ENCODE measurements at places on chromosomes 3 and 15.

- DNase-seq, result peak; percentile 55
Observed at GRCh38 chr15:69755551-69756310, 303.1 kb downstream of the RPLP1 start.

GRCh38 chr15:78069052-78069414 is 8.5 kb downstream of the TBC1D2B start:
- DNase-seq, result no peak

- DNase-seq, result no peak
Observed at GRCh38 chr3:184234671-184235380, 5.4 kb downstream of the VWA5B2 start.

DNA sequence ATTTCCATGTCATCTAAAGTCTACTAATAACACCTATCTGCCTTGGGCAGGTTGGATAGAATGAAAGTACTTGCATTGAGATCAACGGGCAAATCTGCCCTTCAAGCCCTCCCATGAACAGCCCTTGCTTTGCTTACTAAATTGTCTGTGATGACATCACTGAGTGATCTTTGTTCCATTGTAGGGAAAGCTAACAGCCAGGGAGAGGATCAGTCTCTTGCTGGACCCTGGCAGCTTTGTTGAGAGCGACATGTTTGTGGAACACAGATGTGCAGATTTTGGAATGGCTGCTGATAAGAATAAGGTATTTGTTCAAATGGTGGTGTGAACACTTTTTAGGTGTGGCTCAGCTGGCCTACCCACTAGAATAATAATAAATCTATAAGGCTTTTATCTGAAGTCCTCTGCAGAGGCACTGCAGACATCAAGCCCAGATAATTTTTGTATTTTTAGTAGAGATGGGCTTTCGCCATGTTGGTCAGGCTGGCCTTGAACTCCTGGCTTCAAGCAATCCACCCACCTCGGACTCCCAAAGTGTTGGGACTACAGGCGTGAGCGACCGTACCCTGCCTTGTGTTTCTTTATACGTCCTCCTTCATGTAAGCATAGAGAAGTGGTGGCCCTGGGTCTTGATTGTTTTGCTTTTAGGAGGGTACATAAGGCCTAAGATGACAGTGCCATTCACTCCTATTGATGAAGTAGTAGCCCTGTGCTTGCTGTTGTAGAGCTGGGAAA is 5.7 kb downstream of the PCCB start:
- DNase-seq, result peak; percentile 92

DNA sequence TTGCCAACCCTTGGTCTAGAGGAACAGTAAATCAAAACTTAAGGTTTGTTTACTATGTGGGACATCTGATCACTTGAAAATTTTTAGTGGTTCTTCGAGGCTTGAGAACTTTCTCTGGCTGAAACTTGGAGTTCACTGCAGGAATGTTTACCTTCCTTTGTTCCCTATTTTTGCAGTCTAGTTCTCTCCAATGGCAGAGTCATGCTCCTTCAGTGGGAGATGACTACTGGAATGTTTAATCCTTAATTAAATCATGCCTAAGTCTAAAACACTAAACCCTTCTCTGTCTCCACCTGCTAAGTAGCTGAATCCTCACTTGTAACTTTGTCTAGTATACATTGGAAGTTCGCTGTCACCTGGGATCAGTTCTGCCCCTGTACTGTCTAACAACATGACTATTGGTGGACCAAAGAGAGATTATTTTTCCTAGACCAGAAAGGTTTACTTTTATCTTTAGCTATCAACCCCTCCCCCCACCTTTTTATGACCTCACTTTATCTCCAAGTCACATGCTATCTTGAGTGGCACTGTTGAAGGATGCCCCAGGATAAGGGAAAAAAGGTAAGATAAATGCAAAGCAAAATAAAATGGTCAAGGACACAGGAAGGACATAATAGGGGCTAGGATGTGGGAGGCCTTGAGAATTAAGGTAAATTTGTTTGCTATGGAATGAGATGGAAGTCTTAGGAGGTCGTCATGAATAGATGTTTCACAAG is 1.2 kb upstream of the ZNF609 start:
- DNase-seq, result peak; percentile 48

- no peak for DNase-seq
Observed at GRCh38 chr3:12613250-12613649, 50.7 kb downstream of the RAF1 start.

- DNase-seq, result no peak
Observed at GRCh38 chr15:50340416-50340815, 14.6 kb downstream of the GABPB1 start.

- DNase-seq, result no peak
Observed at GRCh38 chr15:66743703-66744536, 41.9 kb downstream of the SMAD6 start.

- DNase-seq, result no peak
Observed at GRCh38 chr3:172616031-172616461, 92.8 kb upstream of the TNFSF10 start.

DNA sequence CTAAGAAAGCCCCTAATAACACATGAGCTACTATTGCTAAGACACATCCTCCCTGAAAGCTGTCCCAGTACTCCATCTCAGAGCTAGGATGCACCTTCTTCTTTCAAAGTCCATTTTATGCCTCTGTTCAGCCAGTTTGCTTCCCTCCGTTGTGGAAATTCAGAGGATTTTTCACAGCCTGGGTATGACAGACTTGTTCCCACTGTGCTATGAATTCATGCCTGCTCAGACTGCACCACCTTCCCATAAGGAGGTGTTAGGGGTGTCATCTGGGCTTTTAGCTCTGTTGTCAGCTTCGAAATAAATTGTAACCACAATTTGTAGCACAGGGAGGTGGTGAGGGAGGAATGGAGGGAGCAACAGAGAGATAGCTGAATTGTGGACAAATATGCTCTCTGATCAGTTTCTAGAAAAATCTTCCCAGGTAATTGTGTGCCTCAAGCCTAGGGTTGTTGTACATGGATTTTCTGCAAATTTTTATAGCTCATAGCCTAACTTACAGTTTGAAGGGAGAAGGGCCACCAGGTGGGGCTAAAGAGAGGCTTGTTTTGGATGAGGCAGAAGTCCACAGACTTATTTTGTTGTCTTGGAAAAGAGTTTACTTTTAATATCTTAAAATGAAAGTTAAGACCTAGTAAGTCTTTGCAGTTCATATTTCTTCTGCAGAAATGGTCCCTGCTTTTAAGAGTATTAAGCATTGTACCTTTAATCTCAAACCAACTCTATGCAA is 462.0 kb downstream of the PDCD6IP start:
- peak; percentile 62 for DNase-seq

GRCh38 chr3:93923006-93923405 is 50.7 kb downstream of the PROS1 start:
- no peak for DNase-seq

GRCh38 chr3:181176601-181177000 is 187.1 kb upstream of the DNAJC19 start:
- peak; percentile 46 for DNase-seq

DNA sequence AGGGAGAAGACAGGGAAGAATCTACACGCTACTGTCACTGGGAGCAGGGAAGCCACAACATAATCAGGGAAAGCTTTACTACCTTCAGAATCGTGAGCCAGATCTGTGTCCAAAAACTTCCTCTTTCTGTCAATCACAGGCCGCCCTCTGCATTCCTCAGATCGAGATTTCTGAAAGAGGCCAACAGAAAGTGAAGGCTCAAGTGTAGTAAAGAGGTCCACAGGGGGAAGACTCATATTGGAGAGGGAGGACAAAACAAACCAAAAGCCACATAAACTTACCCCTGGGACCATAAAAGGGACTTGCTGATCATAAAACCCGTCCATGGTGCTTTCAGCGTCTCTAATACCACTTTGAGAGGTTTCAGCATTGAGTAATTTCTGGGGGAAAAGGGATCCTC is 3.3 kb downstream of the ETV5 start:
- DNase-seq, result no peak

GRCh38 chr3:127590282-127590592 is 296 bp downstream of the TPRA1 start:
- no peak for DNase-seq

DNA sequence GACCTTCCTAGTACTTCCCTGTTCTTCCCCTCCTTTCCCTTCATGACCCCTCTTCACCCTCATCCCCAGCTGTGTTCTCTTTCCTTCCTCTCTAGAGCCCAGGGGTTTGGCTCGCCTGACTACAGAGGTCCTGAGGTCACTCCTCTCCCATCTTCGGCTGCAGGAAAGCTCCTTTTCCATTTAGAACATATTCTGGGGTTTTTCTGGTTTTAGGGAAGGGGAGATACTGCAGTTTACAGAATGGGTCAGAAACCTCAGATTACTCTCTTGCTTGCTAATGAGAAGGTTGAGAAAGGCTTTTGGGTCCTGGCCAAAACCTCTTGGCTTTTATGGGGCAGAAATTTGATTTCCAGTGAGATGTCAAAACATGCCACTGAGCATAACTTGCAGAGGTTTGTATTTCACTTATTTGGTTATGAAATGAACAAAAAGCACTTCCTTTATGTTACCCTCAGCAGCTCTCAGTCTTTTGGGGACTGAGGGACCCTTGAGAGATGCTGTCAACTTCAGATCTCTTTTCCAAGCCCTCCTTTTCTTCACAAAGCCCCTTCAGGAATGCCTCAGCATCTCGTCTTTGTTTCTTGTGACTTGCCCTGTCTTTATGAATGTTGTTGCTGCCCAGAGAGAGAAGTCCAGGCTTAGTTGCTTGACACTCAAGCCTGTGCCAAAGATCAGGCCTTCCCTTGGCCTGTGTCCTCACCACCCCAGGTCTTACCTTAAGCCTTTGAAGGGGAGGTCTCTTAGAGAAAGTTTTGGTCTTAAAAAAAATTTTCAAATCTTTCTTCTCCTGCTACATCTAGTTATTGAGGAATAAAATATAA is 121.7 kb upstream of the TPM1 start:
- DNase-seq, result no peak

GRCh38 chr3:101913168-101913567 is 63.9 kb downstream of the NFKBIZ start:
- DNase-seq, result no peak

- peak; percentile 75 for DNase-seq
Observed at GRCh38 chr15:49045751-49046219, 461 bp downstream of the SECISBP2L start.

- DNase-seq, result no peak
Observed at GRCh38 chr3:32460031-32460749, 42.5 kb downstream of the CMTM6 start.

DNA sequence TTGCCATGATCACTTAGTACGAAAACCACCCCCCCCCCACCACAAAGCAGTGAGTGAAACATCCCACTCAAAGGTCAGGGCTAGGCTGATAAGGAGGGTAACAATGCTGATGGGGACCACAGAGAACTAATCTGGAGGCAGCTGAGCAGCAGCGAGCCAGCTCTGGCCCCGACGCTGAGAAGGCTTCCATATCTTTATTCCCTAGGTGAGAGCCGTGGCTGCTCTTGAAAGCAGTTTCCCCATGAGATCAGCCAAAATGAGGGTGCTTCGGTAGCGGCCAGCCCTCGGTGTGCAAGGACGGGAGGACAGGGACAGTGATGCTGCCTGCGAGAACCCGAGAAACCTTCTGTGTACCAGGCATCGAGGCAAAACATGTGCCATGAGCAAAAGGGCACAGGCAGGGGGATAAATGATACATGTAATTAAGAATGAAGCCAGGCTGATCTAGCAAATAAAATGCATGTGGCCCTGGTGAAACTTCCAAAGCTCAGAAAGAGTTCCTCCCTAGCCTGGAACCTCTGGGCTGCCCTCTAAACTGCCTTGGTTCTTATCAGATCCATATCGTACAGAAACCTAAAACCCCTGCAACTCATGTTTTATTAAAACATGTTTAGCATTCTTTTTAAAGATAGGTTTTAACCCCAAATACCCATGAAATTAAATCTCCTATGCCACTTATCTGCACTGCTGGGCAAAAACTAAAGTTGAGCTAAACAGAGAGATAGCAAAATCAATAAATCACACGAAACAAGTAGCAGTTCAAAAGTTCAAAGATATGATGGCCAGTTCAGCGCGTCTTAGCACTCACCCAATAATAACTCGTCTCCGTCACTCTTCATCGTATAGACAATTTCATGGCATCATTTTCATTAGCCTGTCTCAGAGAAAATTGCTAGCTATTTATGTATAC is 337.3 kb downstream of the FOXP1 start:
- peak; percentile 71 for DNase-seq

- no peak for DNase-seq
Observed at GRCh38 chr3:13405614-13406013, 14.5 kb downstream of the NUP210 start.

- no peak for DNase-seq
Observed at GRCh38 chr15:82648257-82649103, 1.3 kb upstream of the CPEB1 start.

GRCh38 chr3:129001101-129001805 is at the start of gene EFCC1:
TSS of gene EFCC1 (plus strand) at chr3:129001304. CDS start at chr3:129001629, 325 bp downstream.
- peak; percentile 66 for DNase-seq

DNA sequence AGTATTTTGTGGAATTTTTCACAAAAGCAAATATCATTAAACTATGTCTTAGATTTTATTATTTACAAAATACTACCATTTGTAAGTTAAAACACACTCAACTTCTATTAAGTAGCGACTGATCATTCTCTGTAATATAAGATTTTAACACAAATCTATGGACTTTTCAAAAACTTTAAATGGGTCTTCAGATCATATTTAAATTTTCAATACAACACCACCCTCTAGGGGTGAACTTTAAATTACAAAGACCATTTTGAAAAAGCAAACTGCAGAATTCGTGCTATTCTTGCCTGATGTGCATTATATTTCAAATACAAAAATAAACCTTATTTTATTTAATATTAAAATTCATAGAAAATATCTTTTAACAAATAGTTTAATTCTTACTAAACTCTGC is 8.2 kb upstream of the VGLL4 start:
- DNase-seq, result peak; percentile 26

DNA sequence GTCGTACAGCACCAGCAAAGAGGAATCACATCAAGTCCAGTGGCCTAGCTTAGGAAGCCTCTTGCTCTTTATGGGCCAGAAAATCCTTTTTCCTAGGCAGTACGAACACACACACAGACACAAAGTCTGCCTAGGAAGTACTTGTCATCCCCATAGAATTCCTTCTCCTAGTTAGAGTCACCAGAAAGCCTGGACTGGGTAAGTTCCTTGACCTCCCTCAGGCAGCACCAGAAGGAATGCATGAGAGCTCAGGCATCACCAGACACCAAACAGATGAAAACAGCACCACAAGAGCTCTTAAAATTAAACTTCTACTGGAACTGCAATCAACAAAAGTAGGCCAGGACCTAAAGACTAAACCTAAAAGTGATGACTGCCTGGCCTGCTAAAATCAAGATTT is 192.9 kb upstream of the CCDC54 start:
- no peak for DNase-seq

- DNase-seq, result no peak
Observed at GRCh38 chr3:41320953-41321641, 121.8 kb downstream of the CTNNB1 start.

DNA sequence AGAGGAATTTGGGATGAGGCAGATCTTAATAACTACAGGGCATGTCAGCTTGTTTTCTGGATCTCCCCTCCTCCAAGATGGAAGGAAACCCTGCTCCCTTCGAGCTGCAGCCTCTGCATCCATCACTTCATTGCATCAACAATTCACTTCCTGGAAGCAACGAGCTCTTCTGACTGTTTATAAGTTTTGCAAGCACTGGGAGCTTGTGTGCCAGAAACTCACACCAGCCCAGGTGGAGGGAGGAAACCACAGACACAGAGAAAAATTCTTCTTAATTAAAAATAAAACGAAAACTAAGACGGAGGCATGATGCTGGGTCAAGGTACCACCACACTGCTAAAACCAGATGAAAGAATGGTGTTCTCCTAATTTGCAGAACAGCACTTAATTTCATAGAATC is 10.6 kb downstream of the LRIG1 start:
- peak; percentile 31 for DNase-seq
